Fibroblast of skin of right biceps (primary cell): ENCODE measurements at places on chromosomes 1 and 21.
A peak's percentile ranks its signal among the peaks of the same experiment; 100 is the strongest.

DNA sequence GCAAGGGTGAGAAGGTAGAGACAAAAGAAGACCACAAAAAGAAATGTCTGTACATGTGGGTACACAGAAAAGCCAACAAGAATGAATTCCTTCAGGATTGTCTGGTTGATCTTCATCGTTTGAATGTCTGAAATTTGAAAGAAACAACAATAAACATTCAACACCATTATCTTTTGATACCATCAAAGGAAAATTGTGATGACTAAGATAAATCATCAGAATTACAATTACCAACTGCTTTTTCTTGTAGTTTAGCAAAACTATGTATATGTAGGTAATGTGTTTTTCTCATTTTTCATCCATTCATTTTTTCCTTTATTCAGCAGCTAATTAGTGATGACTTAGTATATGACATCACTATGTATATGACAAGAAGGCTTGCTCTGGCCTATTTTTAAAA lies at the start of gene OR10X1:
Gene OR10X1, minus strand, starts transcription at position 167 of the 400 bp plus-strand sequence. Its CDS starts 0 bp downstream, at position 167.
- DNase-seq, result no peak

- DNase-seq, result no peak
Measured at GRCh38 chr1:6263716-6264115, 2.8 kb upstream of the GPR153 start.

DNA sequence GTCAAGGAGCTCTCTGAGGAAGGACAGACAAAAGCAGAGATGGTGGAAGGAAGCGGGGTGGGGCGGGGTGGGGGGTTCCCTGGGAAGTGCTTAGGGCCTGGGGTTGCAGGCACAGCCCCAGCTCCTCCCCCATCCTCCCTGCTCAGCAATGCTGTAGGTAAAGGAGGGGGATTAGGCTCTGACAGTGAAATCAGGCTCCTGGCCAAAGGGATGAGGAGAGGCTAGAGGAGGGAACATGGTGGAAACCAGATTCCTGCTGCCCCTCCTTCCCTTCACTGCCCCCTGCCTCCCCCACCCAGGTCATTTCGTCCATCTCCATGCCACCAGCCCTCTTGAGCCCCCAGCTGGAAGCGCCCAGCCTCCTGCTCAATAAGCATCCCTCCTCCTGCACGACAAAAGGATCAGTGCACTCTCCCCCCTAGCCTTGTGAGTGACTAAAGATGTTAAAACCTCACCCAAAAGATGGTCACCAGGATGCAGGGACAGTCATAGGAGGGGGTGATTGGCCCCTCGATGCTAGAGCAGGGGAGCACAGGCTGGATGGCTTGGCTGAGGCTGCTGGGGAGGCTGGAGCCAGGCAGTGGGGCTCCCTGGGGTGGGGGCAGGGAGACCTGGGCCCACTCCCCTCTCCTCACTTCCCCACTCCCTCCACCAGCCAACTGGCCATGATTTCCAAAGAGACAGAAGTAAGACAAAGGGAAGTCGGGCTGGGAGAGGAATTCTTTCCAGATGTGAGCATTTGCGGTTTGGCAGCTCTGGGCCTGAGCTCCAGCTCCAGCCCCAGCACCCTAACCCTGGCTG lies 2.2 kb upstream of the CRABP2 start:
- peak; percentile 78 for DNase-seq

DNA sequence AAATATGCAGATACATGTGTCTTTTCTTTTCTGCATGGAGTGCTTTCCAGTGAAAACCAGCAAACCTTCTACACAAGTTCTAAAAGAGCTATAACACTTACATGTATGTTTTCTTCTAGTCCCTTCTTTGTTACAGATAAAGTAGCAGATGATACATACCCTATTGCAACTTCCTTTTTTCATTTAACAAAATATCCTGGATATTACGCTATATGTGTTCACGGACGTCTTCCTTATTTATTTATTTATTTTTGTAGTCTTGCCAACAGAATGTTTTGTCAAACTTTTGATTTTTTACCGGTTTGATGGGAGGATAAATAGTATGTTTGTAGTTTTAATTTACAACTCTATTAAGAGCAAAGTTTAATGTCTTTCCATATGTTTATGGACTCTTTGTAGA lies 5.2 kb upstream of the GALNT2 start:
- DNase-seq, result no peak

- DNase-seq, result peak; percentile 12
Measured at GRCh38 chr1:216723274-216723780, at the start of gene ESRRG. TSS of gene ESRRG (minus strand) at chr1:216723429. CDS start at chr1:216723299, 130 bp downstream.

DNA sequence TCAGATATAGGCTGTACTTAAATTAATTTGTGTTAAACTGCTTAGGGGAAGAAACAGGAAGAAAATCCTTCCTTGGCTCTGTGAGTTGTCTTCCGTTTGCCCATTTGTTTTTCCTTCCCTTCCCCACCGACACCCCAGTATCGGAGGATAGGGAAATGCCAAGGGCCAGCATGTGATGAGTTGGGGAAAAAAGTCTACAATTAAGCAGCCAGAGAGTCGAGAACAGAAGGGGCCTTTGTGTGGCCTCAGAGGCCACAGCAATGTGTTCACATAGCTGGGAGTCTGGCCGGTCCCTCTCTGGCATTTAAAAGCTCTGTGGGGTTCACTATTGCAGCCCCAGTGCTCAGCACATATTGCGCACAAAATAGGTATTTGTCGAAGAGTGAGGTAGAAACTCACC lies 489.3 kb downstream of the MATN1 start:
- DNase-seq, result no peak

DNA sequence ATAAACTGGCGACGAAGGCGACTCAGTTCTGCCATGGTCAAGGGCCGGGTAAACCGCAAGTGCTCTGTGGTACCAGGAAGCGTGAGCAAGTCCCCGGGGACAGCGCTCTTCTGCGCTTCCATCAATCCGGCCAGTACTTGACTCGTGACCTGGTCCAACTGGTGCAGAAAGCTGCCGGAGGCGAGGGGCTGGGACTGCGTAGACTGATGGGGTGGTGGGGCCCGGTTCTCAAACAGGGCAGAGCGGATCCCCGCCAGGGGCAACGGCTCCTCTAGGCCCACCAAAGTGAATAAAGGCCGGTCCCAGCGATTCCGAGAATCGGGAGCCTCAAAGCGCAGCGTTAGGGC lies 852 bp downstream of the KTI12 start:
- peak; percentile 49 for DNase-seq

GRCh38 chr1:205017766-205018165 lies 25.2 kb upstream of the CNTN2 start:
- no peak for DNase-seq

GRCh38 chr1:65083263-65083896 lies 64.6 kb upstream of the AK4 start:
- no peak for DNase-seq

DNA sequence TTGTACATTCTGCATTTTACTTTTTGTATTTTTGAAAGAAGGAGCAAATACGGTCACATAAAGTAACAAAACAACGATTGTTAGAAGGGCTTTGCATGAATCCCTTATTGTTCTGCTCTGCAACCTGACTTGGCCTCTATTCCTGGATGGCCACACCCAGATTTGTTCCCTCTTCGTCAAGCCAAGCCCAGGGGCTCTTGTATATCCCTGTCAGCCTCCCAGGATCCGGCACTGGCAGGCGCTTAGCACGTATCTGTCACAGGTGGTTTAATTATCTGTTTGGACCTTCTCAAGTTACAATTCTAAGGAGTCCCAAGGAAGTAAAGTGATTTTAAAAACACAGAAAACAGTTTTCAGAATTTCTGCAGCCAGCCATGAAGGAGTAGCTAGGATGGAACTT lies 28.0 kb downstream of the CRYAA start:
- no peak for DNase-seq

- DNase-seq, result no peak
Measured at GRCh38 chr21:44024257-44024656, 12.1 kb downstream of the TRAPPC10 start.

GRCh38 chr1:228283476-228284147 lies 75.8 kb downstream of the OBSCN start:
- no peak for DNase-seq

- no peak for DNase-seq
Measured at GRCh38 chr1:2452201-2452931, 23.7 kb upstream of the PLCH2 start.

GRCh38 chr1:65151641-65152040 lies 3.6 kb downstream of the AK4 start:
- no peak for DNase-seq

- no peak for DNase-seq
Measured at GRCh38 chr1:52558941-52559340, 6.0 kb upstream of the TUT4 start.

DNA sequence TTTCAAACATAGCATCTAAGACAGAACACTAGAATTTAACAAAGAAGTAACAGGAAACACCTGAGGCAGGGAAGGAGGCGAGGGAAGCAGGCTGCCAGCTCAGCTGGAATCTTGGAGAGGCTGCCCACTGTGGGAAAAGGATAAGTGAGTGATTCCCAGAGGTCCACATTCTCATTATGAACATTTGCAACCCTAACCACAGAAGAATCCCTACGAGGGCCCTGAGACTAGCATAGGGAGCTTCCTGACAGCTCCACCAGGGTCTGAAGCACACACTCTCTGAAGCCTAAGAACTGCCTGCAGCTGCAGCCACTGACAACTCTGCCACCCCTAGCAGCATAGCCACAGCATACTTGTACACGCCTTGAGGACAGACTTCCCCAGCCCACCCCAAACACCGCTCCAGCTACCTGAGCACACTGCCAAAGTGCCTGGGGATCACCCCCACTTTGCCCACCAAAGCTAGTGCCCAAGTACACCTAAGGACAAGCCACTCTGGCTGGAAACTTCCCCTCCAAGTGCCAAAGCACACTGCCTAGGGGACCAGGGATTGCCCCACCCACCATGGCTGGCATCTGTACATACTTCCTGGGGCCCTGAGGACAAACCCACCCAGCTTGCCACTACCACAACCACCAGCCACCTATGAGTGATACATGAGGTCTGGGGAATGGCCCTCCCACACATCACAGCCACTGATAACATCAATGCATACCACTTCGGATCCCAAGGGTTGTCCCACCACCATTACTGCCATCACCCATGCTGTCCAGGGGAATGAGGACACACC lies 76.6 kb upstream of the GUCA2A start:
- DNase-seq, result peak; percentile 11

DNA sequence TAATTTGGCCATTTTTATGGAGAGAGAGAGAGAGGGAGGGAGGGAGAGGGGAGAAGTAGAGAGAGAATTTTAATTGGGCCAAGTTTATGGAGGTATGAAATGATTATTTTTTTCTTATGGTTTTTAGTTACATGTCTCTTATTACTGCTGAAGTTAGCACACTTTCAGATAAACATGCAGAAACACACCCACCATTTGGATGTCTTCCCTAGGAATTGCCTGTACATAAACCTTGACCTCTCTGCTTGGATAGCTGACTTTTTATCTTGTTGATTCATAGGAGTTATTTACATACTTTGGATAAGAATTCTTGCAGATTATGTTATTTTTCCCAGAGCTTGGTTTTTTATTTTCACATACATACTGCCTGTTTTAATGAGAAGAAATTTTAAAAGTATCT lies 310.2 kb upstream of the ADAMTS5 start:
- peak; percentile 64 for DNase-seq

GRCh38 chr1:44743211-44743610 lies 3.6 kb downstream of the KIF2C start:
- DNase-seq, result no peak

DNA sequence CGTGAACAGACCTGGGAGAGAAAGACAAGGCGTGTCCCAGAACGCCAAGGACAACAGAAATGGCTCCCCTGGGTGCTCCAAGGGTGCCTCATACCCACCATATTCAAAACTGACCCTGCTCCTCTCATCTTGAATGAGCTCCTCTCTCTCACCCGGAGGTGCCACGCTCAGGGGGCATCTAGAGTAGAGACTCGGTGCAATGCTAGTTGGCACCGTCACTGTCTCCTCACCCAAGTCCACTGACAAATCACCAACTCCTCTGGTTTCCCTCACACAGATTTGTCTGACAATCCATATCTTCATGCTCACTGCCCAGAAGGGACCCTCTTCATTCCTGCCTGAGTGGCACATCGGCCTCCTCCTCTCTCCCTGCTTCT lies 5.0 kb downstream of the TMEM125 start:
- DNase-seq, result no peak
